ENCODE measurements at places on chromosomes 7 and 10.

- no peak for DNase-seq
Measured at GRCh38 chr7:158847451-158847866, 8.9 kb upstream of the DYNC2I1 start.

GRCh38 chr7:106545275-106545674 is 115.7 kb downstream of the CCDC71L start:
- DNase-seq, result no peak

- DNase-seq, result no peak
Measured at GRCh38 chr10:51894771-51895578, 195.6 kb upstream of the CSTF2T start.

DNA sequence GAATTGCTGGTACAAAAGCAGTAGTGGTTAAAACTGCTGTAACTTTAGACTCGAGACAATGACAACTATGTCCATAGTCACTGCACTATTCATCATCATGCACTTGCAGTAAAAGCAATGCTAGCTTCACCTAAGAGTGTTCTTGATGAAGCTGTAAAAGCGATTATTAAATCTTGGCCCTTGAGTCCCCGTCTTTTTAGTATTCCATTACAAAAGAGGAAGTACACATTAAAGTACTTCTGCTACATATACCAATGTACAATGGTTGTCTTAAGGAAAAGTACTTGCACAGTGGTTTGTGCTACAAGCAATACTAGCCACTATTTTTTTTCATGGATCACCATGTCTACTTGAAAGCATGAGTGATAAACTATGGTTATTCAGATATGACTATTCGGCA is 78.3 kb downstream of the ATAD1 start:
- DNase-seq, result no peak

DNA sequence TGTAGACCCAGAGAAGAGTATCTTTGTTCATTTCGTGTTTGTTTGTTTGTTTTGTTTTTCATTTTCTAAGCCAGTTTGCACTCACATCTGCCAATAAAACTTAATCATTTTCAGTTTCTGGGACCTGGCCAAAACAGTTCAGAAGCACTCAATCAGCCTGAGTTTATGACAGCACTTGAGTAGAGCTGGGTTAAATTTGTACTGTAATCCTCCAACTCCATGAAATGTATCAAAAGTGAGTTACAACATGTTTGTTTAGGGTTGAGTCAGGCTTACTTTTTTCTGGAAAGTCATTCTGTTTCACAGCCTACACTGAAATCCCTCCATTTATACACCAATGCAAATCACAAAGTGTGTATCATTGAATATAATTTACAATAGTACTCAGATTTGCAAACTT is 91.9 kb downstream of the ZWINT start:
- no peak for DNase-seq

DNA sequence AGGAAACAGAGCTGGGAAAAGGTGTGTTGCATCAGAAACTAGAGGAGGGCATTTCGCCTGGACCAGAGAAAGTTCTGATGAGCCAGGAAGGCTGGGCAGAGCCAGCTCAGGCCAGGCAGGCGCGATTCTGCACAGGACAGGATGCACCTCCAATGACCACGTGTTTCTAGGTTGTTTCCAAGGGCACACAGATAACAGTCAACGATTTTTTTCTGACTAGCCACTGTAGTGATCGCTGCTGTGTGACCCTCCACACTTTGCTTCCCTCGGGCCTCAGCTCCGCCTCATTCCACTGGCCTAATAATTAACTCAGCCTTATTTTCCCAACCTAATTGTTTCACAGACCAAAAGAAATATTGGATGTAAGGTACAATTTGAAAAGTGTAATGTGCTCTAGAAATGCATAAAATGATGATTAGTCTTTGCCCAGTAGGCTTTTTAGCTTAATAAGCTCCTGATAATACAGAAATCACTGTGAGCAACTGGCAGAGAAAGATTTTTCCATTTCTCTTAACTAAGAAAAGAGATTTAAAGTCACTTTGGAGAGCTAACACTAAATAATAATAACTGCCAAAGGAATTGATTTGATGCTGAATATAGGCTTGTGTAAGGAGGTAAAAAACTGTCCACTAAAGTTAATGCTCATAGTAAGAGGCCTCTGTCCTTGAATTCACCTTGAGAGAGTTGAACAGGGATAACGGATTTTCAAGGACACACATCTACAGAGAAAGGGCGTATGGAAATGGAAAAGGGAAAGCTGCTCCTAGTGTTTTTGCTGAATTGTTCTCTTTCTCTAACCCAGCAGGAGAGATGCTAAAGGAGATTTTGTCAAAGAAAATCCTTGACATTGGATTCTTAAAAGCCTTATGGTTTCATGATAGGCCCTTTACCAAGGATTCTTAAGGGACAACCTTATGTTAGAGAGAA is 291.0 kb upstream of the C7orf33 start:
- peak; percentile 42 for DNase-seq
